Renal cortex interstitium (tissue), 15 donors: ENCODE measurements at places on chromosomes 3 and 15.
A peak's percentile ranks its signal among the peaks of the same experiment; 100 is the strongest.

- DNase-seq = no peak
These were observed 214.2 kb upstream of the PROK2 start for GRCh38 chr3:71998995-71999673.

DNA sequence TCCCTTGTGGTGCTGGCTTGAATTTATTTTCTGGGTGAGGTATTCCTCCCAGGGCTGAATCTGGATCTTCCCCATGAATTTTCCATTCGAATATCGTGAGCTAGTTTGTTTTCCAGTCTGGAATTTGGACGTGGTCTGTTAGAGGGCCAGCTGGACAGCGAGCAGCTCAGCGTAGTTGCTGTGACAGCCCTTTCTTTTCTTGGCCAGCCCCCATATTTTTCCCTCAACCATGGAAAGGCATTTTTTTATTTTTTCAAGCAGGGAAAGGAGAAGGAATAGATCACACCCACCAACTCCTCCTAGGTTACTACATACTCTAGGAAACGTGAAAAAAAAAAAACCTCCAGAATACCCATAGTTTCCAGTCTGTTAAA, 152.0 kb downstream of the KLHL25 start:
- peak; percentile 61 for DNase-seq

GRCh38 chr15:43270113-43270665, 3.5 kb upstream of the TGM5 start:
- no peak for DNase-seq

DNA sequence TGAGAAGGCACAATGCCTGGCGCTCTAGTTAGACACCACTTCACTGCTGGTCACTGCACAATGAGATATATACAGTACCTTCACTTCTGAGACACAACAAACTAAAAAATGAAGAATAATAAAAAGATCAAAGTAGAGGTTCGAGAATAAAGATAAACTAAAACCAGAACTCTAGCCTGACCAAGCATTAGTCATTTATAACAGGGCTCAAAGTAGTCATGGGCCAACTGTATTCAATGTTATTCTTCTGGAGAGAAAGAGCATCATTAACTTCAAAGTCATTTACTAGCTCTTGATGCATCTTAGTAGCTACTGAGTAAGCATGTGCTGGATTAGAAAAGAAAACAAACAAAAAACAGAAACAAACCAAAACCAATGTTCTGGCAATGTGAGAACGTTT, 145.2 kb downstream of the SSR3 start:
- DNase-seq = no peak

DNA sequence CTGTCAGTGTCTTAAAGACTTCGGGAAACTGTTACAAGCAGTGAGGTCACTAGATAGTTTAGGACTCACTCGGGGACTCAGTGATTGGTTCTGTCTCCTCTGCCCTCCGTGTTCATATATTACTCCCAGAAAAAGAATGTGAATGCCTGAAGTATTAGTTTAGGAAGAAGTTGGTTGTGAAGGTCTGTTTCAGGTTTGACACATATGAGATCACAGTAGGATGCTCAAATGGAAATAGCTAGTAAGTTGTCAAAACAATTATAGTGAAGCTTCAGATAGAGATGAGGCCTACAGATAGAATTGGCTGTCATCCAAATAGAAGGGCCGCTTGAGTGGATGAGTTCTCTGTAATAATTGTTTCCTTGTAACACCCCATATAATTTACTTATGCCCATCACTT, 172.6 kb downstream of the PLCL2 start:
- no peak for DNase-seq

DNA sequence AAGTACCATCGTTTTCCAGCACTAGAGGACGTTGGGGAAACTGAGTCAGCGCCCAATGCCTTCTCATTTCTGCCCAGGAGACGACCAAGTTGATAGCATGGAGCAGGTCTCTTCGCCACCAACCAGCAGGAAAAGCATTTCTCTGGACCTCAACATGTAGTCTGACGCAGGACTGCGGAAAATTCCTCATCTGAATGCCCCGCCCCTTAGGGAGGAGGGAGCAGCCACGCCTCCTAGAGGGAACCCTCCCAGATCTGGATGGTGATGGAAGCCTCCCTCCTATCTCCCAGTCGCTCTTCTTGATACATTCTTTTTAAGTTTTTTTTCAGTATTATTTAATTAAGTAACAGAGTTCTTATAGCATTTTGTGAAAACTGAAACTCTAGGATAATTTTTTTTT, 17.4 kb upstream of the MINDY4B start:
- DNase-seq = no peak

GRCh38 chr3:64484289-64484992, 203.4 kb downstream of the ADAMTS9 start:
- DNase-seq = peak; percentile 83

- no peak for DNase-seq
These were observed 64.1 kb downstream of the ZDHHC19 start for GRCh38 chr3:196147116-196147515.

DNA sequence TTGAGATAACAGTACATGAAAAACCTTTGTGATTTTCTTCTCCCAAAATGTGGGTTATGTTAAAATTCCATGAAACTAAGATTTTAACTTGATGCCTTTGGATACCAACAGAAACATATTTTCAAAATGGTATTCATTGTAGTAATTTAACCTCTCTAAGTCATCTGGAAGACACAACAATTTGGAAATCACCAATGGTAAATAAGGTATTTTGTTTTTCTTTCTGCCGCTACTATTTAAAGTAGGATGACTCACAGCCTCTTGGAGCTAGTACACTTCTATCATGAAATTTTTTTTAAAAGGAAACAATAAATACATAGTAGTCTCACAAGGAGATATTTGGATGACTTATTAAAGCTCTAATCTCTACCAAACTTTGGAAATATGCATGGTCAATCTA, 291.6 kb upstream of the VEPH1 start:
- no peak for DNase-seq

- no peak for DNase-seq
These were observed 106.6 kb downstream of the ARPP21 start for GRCh38 chr3:35745802-35746484.

GRCh38 chr15:41979493-41980266, 7.3 kb upstream of the EHD4 start:
- DNase-seq = no peak

DNA sequence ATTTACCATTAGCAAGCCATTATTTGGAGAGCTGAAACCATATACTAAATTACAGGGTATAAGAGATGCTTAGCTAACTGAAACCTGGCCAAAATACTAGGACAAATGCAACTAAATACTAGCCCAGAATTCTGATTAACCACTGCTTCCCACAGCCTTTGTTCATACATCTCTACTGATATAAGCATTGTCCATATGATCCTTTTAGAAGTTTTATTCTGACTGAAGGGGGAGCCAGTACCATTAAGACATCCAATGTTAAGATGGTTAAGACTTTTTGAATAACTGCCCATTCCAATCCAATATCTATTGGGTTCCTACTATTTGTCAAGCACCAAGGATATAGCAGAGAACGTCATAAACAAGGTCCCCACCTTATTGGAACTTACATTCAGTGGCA, 421.3 kb downstream of the FOXP1 start:
- no peak for DNase-seq

- no peak for DNase-seq
These were observed 9.0 kb downstream of the ACKR4 start for GRCh38 chr3:132606085-132606484.

- no peak for DNase-seq
These were observed 12.0 kb downstream of the ZBTB38 start for GRCh38 chr3:141380279-141380678.

- DNase-seq = no peak
These were observed 700 bp upstream of the BLM start for GRCh38 chr15:90716317-90716975.

GRCh38 chr15:101175401-101175800, 76.4 kb downstream of the CHSY1 start:
- no peak for DNase-seq

DNA sequence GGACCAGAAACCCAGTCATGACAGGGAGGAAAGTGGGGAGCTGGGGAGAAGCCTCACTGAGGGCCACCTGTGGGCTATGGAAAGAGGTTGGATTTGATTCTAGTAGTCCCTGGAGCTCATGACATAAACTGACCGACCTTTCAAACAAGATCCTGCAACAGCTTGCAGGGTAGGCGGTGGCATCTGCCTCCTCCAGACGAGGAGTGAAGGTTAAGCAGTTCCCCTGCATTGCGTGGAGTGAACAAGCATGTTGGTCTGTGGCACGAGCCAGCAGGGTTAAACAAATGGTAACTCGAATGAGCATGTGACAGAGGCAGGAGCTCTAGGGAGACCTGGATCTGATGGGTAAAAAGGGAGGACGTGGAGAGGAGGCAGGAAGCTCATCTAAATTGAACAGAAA, 12.7 kb downstream of the TGM4 start:
- DNase-seq = no peak

DNA sequence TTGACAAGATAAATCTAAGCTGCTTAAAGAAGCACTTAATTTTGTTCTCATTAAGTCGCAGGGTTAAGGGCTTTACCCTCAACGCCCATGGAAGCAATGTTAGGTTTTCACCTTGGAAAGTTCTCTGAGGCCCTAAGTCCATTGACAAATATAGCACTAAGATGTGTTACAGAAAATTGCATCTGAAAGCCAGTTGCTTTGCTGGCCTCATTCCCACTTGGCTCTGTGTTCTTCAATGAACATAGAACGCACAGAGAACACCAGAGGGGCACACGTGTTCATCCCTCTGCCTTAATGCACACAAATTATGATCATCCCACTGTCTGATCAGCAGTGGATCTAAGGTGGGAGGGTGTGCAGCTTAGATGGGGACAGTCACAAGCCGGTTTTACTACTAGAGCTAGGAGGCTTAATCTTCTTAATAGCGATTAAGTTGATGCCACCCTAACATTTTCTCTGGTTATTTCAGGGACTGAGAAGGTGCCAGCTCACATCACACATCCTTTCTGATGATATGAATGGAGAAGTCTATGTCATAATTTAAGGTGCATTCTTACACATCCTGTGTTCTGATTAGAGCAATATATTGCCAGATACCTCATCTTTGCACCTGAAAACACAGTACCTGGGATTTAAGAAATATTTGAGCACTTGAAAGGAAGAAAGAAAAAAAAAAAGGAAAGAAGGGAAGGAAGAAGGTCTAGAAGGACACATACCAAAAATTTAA, 224.4 kb upstream of the ICE2 start:
- no peak for DNase-seq

DNA sequence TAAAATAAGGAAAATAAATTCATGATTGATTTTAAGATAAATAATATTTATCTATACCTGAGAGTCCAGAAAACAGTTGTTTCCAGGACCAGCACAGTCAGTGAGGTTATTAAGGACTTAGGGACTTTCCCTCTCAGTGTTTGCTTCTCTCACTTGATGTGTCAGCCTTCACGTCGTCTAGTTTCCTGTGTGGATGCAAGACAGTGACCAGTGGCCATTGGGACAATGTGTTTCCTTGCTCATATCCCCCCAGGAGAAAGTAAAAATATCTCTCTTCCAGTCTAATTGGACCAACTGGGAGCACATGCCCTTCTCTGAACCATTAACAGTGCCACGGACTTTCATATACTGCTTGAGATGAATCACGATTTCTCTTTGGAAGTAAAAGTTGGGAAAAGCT, 157.8 kb upstream of the CTNNB1 start:
- no peak for DNase-seq

DNA sequence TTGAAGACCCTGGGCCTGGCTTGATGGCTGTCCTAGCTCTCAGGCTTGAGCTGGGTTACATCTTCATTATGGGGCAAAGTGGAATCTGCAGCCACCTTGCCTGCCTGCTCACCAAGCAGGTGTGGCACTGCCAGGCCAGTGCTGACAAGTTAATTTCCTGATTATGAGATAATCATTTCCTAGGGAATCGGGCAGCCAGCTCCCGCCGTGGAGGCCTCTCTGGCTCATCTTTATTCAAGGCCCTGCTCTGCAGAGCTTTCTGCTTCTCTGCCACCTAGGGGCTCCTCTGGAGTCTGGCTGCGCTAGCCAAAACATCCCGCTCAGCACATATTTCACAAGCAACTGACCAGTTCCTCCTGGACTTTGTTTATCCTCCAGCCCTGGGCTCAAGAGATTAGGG, 9.9 kb downstream of the LOXL1 start:
- DNase-seq = no peak

DNA sequence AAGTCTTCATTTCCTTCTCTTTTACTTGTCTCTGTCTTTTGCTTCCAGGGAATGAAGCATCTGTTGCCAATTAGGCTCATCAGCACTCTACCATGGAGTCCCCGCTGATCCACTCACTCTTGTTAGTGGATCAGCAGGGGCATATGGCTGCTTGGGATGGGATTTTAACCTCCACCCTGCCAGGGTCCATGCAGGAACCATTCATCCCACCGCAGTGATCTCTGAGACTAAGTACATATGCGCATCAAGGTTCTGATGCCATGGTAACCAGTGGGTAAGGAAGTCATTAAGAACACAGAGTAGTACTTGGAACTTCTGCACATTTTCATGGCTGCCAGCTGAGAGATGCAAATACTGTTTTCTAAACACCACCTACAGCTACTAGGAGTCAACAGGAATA, 374.0 kb upstream of the ALCAM start:
- no peak for DNase-seq

- no peak for DNase-seq
These were observed 62.9 kb upstream of the ZBTB38 start for GRCh38 chr3:141305436-141305835.

- no peak for DNase-seq
These were observed 33.4 kb upstream of the RAB6B start for GRCh38 chr3:133928903-133929607.

- no peak for DNase-seq
These were observed 61.4 kb downstream of the WHAMM start for GRCh38 chr15:82870727-82871320.

DNA sequence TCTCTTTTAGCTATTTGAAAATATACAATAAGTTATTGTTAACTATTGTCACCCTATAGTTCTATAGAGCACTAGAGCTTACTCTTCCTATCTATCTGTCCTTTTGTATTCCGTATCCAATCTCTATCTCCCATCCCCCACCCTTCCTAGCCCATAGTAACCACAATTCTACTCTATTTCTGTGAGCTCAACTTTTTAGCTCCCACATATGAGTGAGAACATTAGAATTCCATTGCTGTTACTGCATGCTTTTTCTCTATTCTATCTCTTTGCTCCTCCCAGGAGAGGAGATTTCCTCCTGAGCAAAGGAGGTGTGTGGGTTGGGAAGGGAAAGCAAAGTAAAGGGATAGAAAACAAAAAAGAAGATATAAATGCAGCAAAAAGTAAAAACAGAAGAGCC, 105.6 kb upstream of the SLC4A7 start:
- no peak for DNase-seq

DNA sequence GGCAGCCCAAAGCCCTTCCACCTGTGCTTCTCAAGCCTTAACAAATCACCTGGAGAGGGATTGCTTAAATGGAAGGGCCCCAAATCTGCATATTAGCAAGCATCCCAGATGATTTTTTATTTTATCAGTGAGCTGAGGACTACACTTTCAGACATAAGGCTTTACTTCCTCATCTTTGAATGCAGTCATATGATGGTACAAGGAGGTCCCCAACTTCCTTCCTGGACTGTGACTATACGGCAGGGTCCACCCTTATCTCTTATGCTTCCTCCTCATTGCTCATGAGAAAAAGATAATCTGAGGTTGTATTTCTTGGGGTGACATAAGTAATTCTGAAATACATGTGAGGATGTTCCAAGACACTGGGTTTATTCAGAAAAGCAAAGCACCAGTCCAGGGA, 13.7 kb upstream of the HEG1 start:
- no peak for DNase-seq
